ENCODE measurements at places on chromosomes 6 and 20.

DNA sequence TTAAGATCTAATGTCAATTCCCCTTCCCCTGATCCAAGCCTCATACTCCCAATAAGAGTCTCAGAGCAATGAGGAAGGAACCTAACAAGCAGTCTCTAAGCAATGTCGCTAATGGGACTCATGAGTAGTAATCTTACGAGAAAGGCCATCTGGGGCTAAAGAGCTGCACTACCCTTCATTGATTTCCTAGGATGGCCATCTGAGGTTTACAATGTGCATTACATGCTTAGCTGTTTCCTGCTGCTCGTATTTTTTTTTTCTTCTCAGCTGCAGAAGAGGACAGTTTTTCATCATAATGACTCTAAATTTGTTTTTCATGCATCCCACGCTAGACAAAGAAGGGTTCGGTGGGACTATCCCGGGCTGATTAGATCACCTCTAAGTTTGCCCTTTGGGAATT, 119.3 kb downstream of the LPA start:
- DNase-seq: no peak

DNA sequence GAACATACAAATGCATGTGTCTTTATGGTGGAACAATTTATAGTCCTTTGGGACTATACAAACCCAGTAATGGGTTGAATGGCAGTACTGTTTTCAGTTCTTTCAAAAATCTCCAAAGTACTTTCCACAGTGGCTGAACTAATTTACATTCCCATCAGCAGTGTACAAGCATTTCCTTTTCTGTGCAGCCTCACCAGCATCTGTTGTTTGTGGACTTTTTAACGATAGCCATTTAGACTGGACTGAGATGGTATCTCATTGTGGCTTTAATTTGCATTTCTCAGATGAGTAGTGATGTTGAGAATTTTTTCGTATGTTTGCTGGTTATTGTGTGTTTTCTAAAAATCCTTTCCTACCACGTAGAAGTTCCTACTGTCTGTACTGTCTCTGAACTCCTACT, 327.2 kb upstream of the ZFP64 start:
- DNase-seq: no peak

DNA sequence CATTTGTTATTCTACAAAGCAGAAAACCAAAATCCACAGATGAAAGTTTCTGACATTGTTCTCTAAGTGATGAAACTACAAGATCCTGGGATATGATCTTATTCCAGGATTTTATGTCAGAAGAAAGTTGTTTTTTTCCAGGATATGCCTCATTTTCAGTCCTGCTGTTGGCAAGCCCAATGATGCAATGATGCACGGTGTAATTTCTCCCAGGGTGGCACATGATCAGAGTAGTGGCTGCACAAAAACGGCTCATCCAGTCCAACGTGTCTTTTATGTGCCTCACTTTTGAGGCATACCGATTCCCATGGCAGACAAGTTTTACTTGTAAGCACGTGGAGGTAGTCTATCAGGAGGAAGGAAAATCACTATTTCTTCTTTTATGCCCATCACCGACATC, 302.3 kb upstream of the JAG1 start:
- no peak for DNase-seq

DNA sequence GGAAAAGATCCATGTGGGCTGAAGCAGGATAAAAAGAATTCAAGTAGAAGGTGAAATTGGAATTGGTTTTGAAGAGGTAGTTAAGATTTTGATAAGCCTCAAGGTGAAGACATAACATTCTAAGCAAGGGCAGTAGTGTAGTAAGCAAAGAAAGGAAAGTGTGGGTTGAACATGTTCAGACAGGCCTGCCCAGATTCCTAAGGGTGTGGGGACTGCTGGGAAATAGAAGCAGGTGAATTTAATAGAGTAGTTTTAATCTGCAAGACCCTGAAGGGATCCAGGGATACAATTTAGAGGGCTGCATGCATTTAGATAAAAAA, 19.1 kb downstream of the TAB2 start:
- DNase-seq: no peak

DNA sequence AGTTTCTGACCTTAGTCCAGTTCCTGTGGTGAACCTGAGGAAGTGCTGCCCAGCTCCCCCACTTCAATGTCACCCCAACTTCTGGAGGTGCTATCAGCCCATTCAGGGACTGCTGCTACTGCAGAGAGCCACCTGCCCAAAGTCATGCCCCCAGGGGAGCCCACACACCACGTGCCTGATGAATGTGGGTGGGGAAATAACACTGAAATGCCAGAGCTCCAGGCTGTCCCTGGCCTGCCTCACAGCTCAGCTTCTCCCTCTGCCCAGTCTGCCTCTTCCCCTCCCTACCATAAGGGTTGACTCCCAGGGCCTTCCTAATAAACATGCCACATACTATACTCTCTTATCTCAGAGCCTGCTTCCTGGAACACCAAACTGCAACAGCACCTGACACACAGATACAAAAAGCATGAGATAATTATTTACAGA, 276.4 kb upstream of the MOCS1 start:
- DNase-seq: no peak

DNA sequence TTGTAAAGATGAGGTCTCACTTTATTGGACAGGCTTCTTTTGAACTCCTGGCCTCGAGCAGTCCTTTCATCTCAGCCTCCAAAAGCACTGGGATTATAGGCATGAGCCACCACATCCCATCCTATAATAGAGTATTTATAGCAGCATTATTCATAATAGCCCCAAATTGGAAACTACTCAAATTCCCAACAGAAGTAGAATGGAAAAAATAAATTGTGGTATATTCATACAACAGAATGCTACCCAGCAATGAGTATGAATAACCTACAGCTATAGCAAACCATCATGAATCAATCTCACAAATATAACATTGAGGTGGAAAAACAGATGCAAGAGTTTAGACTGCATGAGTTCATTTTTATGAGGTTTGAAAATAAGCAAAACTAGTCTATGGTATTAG, 84.8 kb upstream of the BTBD3 start:
- no peak for DNase-seq

GRCh38 chr6:89081129-89081422, 525 bp downstream of the PNRC1 start:
- DNase-seq: no peak

DNA sequence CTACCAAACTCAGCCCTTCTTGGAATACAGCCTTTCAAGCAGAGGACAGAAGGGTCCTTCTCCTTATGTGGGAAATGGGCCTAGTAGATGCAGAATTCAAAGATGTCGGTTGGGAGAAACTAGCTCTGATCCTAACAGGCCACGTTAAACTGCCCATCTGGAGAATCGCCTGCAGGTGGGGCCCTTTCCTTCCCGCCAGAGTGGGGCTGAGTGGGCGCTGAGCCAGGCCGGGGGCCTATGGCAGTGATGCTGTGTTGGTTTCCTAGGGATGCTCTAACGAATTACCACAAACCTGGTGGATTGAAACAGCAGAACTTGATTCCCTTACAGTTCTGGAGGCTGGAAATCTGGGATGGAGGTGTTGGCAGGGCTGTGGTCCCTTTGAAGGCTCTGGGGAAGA, 9.1 kb downstream of the MAPK13 start:
- no peak for DNase-seq

- no peak for DNase-seq
These were observed 112.8 kb downstream of the LAMP5 start for GRCh38 chr20:9627219-9627618.

DNA sequence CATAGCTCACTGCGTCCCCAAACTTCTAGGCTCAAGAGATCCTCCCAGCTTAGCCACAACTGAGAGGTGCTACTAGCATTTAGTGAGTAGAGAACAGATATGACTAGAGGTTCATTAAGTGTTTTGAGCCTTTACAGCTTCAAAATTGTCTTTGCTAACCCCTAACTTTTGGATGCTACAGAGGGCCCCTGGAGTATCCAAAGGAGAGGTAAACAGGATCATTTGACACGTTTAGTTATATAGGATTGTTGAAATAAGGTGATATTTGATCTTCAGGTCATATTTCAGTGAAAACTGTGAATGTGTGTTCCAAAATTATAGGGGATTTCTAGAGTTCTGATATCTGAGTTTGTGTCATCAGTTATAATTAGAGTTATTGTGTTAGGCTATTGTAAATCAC, 19.2 kb upstream of the HFE start:
- DNase-seq: no peak

DNA sequence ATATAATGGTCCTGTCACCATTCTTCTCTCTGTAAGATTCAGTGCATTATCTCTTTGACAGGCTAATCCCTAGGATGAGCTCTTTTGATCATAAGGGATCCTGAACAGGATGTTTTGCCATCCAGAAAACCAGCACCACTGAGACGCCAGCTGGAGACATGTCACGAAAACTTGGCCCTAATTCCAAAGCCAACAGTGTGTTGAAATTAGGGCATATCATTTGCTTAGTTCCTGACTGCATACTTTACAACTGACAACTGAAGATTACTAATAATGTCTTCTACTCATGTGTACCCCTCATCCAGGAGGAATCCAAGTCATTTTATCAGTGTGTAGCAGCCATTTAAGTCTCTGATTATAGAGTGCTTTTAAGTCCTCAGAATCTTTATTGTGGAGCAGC, 243.6 kb downstream of the KCNQ5 start:
- no peak for DNase-seq

- DNase-seq: no peak
These were observed 127.8 kb downstream of the KIF16B start for GRCh38 chr20:16445482-16445881.

DNA sequence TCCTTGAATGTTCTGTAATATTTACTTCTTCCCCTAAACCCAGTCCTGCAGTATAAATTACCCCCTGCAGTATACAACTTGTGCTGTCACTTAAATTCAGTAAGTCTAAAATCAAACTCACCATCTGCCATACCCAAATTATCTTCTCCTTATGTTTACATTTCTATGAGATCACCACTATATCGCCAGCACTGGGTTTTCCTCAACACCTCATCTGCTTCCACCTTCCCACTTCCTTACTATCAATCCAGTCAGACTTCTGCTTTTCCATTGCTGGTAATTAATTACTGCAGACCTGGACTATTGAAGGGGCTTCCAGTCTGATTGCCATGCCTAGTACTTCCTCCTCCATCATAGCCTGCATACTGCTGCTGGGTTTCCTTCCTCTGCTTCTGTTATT, 15.2 kb downstream of the EFHC1 start:
- DNase-seq: no peak

- DNase-seq: no peak
These were observed 16.2 kb upstream of the BCAS1 start for GRCh38 chr20:54086507-54087039.

DNA sequence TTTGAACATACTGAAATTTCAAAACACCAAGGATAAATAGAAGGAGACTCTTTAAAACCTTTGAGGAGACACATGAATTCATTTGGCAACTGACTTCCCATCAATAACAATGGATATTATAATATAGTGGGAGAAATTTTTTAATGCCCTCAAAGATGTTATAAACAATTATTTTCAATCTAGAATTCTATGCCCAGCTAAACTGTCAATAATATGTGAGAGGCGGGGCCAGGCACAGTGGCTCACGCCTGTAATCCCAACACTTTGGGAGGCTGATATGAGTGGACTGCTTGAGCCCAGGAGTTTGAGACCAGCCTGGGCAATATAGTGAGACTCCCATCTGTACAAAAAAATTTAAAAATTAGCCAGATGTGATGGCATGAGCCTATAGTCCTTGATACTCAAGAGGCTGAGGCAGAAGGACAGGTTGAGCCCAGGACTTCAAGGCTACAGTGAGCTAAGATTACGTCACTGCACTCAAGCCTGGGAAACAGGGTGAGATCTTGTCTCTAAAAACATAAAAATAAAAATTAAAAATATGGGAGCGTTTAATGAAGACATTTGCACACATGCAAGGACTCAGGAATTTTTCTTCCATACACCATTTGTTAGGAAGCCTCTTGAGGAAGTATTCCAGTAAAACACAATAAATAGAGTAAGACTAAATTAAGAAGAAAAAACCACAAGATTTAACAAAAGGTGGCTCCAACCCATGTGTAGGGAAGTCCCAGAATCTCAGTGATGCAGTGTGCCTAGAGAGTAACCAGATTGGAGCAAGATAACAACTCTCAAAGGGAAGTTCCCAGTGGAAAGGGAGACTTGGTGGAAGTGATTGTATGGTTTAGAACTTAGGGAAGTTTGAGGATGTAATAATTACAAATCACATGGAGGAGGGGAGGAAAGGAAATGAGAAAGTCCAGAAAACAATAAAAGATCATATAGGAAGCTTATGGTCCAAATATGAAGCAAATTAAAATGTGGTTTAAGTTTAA, 26.3 kb upstream of the ETV7 start:
- no peak for DNase-seq

- DNase-seq: no peak
These were observed 73.1 kb downstream of the DNAAF9 start for GRCh38 chr20:3334156-3334943.

DNA sequence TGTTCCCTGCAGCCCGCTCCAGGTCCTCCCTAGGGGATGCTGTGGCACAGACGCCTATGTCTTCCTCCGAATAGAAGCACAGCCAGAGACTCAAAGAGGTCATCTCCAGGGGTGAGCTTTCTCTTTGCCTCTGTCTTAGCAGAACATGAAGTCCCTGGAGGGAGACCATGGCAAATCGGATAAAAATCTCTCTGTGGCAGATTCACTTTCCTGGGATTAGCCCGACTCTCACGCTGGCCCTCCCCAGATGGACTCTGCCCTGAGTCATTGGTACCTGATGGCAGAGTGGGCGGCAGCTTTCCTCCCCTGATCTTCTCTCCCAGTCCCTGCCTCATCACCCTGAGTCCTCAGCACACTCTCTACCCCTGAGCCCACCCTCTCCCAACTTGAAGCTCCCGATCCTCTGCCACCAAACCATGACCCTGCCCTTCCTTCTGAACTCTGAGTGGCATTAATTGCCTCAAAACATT, 58.0 kb upstream of the CCDC167 start:
- no peak for DNase-seq

- DNase-seq: no peak
These were observed 10.5 kb upstream of the TOP1 start for GRCh38 chr20:41018153-41018552.

- no peak for DNase-seq
These were observed 161.6 kb upstream of the EXOC2 start for GRCh38 chr6:854406-855118.

DNA sequence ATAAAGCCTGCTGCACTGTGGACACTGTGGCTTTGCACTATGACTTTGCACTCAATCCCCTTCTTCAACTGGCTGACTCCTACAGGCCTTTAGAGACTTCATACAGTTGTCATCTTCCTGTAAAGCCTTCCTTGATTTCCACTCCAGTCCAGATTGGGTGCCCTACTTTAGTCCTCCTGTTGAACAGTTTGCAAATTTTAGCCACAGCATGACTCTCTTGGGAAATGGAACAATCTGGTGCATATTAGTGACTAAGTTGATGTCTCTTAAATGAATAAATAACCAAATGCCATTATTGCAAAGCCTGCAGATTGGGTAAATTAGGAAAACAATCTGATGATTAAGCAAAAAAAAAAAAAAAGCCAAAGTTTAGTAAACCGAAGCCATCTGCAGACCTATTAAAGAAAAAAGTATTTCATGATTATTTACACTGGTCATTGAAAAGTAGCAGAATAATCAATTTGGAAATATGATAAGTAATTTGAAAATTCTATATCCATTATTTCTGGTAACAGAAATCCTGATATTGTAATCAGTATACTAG, 12.6 kb downstream of the PLCB4 start:
- no peak for DNase-seq

- no peak for DNase-seq
These were observed 248.6 kb upstream of the QKI start for GRCh38 chr6:163165922-163166321.
